Stimulated activated CD4-positive, alpha-beta T cell treated with anti-CD3 and anti-CD28 coated beads, Interleukin-4, amount 100 ng/mL, for 24 hours (primary cell): ENCODE measurements at places on chromosomes 16 and 17.

- no peak for DNase-seq
Observed at GRCh38 chr16:22320572-22321339, 23.5 kb downstream of the POLR3E start.

GRCh38 chr16:81292936-81293335 is 21.8 kb upstream of the GAN start:
- no peak for DNase-seq

DNA sequence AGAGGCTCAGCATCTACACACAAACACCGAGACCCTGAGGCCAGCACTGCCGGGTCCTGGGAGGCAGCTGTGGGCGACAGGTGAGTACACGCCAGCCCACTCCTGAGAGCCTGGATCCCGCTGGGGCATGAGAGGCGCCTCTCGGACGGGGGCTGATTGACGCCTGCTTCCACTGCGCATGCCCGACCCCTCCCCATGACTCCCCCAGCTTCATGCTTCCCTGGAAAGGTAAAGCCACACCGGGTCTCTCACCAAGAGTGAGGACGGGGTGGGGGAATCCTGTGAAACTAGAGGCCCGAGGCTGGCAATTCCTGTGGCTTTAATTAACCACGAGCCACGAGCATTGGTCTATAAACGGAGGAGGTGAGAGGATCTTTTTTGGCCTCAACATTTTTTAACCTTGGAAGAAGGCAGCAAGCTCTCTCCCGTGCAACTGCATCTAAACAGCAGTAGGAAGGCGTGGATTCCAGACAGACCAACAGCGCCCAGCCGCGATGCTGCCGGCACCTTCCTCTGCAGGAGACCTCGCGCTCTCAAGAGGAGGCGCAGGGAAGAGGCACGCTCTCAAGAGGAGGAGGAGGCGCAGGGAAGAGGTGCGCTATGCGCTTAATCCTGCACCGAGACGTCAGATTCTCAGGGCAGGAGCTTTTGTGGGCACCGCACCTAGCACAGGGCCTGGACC is 71.8 kb upstream of the METRNL start:
- DNase-seq, result no peak

DNA sequence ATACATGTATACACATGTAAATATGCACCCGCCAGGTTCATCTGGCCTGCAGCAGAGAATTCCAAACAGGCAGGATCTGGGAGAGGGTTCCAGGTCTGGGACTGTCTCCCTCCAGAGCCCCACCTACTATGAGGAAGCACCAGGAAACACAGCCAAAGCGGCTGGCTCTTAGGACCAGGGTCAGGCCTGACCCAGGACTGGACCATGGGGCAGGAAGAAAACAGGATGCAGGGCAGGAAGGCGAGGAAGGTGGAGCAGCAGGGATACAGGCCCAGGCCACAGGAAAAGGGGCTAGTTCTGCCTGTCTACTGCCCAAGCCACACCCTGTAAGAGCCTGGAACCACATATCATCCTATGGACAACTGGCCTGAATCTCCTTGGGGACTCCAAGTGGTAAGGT is 2.2 kb downstream of the HID1 start:
- DNase-seq, result no peak

GRCh38 chr17:60361889-60362288 is 30.0 kb downstream of the USP32 start:
- no peak for DNase-seq

DNA sequence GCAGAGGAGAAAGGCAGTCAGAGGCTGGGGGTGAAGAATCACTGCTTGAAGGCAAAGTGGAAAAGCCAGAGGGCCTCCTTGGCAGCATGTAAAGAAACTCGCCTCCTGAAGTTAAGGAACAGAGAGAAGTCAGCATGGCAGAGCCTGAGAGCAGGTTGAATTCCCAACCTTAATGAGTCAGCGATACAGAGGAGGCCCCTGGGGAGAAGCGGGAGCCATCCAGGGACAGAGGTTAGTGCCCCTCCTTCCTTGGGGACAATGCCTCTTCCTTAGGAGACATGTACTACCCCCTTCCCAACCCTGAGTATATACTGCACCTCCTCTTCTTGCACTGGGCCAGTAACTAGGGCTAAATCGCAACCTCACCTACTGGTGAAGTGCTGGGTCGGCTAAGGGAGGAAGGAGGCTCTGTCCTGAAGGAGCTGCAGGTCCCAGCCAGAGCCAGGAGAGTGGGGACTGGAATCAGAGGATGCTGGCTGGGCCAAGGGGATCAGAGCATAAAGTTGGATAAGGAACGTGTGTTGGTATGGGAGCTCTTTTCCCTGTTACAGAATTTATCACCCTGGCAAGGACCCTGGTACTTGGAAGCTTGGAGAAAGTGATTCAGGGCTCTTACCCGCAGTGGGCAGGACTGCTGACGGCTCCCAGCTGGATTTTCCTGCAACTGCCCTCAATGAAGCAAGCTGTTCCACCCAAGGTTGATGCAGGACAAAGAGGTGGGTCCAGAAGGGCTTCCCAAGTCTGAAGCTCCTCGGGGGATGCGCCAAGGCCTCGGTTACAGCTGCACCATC is 5.4 kb upstream of the AANAT start:
- DNase-seq, result no peak

DNA sequence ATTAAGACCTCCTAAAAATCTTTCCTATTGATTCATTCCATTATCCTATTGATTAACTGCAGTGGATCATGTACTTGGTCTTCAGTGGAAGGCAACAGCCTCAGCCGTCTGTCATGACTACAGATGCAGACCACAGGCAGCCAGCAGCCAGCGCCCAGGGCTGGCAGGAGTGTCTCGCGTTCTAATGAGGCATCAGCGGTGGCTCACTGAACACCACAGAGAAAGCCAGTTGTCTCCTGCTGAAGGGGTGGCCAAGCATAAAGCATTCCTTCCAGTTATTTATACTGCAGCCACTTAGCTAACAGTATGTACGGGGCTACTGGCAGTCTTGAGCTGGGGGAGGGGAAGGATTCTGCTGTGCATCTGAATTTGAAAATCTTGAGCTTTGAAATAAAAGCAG is 214.3 kb downstream of the IRX3 start:
- no peak for DNase-seq

DNA sequence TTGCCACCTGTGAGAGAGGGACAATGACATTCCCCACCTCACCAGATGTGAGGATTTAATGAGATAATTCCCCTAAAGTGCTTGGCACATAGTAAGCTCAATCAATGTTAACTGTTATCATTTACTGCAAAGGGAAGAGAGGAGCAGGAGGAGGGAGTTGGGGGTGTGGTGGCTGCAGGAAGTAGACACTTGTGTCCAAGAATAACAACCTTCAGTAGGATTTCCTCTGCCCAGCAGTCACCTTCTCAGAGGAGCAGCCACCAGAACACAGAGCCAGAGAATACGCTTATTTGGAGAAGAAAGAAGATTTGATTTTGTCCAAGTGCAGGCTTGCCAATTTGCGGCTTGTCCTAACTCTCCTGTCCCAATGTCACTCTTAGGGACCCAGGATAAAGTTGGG is 10.2 kb downstream of the CBX4 start:
- no peak for DNase-seq

DNA sequence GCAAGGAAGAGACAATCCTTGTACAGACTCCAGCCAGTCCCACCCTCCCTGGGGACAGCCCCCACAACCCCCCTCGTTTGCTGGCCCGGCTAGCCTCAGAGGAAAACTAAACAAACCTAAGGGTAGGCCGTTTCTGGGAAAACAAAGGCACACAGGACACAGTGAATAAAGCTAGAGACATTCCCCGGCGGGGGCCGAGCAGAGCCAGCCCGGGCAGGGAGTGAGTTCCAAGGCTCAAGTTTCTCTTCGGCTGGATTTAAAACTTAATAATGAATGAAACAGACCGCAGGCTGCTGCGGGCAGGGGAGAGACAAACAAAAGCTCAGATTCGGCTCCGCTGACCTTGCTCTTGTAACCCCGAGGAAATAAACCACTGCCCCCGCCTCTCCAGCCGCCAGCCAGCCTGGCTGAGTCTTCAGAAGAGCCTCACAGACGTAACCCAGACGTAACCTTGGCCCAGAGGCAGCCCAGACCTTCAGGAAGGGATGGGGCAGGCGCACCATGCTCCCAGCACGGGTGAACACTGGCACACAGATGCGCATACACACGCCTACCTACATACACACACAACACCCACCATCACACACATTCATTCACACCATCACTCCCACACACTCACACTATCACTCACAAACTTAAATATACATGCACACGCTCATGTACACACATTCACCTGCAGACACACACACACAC is 216.0 kb downstream of the ZNF423 start:
- no peak for DNase-seq

- peak; percentile 40 for DNase-seq
Observed at GRCh38 chr16:79286646-79287423, 313.7 kb downstream of the MAF start.
